ENCODE measurements at places on chromosomes 2 and 18.
A peak's percentile ranks its signal among the peaks of the same experiment; 100 is the strongest.

DNA sequence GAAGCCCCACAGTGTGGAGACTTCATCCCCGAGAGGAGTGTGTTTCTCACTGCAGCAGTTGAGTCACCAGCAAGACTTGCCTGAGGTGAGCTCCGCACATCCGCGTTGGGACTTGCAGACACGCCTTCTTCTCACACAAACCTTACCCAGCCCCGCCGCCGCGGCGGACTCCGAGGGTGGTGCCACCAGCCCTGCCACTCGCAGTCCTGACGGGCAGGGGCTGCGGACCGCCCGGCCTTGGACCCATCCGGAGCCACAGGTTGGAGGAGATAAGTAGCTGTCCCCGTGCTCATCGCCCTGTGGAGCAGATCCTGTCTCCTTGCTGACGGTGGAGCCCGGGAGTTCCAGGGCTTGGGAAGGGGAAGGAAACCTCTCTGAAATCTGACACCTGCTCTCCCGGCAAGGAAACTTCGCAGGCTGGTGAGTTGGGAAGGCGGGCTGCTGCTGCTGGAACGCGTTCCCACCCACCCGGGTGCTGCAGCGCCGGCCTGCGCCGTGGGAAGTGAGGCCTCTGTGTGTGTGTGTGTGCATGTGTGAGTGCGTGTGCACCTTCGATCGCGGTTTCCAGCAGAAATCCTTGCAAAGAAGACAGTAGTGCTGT is at the start of gene RAB27B:
Gene RAB27B (plus strand): TSS at position 197 of the 601 bp plus-strand sequence. CDS start 49,109 bp downstream, outside the sequence.
- DNase-seq = peak; percentile 46

DNA sequence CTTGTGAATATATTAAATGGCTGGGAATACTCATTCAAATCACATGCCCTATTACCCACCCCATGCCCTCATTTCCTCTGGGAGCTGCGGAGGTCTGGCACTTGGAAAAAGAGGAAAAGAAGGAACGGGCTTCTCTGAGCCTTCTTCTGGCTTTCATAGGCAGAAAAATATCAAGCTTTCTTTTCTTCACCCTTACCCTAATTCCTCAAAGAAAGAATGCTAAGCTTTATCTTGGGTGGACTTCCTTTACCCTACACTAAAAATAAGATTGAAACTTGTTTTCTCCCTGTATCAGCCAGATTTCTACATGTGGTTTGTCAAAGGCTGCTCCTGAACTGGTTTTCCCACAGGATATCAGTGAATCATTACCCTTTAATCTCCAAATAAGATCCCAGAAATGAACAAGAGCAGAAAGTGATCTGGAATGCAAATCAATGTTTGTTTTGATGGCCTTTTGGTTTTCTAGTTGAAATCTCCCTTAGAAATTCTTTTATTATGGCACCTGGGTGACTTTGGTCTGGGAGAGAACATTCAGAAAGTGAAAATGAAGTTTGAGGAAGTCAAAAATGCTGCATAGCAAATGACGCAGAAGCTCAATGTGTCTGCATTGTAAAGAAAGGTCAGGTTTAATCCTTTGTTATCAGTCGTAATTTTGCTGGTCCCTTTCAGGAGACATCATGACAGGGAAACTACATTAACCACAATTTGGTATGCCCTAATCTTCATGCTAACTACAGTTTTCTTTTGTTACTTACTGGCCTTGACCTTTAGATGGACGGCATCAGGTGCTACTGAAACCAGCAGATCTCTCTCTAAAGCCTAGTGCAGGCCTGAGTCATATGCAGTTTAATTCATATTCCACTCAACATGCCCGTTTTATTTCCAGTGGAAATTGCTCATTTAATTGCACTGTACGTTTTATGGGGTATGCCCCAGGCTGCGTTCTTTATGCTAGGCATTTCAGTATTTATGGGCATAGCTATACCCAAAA is 46.6 kb upstream of the HNRNPA3 start:
- DNase-seq = no peak

DNA sequence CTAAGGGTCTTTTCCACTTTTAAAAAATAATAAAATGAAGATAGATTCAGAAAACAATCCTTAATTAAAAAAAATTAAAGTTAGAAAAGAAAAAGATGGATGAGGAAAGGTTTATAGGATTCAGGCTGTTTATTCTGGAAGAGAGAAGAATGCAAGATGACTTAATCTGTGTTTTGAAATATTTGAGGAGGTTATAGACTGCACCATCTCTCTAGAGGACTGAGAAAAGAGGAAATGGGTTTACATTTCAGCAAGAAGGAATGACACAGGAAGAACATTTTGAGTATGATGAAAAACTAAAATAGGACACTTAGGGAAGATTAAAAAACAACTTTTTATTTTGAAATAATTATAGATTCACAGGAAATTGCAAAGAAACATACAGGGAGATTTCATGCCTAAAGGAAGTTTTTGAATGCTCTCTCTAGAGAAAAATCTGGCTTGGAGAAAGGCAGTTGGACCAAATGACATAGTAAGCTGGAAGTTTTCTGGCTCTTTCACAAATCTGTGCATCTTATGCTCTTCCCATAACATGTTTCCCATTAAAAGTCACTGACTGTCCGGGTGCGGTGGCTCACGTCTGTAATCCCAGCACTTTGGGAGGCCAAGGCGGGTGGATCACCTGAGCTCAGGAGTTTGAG is 75.0 kb downstream of the CERS6 start:
- DNase-seq = no peak

- no peak for DNase-seq
Observed at GRCh38 chr2:97871096-97871780, 124.5 kb downstream of the TMEM131 start.

DNA sequence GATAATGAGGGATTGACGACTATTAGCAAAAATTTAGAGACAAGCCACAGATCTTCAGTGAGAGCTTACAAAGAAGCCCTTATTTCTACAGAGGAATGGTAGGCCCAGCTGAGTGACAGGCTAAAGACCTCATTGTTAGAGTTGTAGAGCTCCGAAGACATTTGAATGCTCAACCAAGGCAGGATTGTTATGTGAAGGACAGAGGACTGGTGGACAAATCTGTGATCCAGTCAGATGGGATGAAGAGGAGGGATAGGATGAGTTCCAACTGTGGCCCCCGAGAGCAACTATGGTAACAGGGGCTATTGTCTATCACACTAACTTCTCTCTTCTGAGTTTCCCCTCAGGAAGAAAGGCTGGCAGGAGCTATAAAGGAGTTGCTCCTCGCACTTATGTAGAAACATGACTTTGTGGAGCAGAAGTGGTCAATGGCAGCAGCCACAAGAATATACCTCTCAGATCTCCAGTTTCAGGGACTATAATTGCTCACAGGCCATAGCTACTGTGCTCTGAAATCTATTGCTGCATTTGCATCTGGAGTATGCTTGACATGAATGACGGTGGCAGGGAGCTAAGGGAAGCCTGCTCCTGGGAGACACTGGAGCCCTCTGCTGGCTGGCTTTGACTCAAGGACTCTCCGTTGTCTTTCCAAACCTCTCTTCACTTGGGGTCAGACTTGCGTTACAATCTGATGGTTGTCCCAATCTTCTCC is 50.3 kb upstream of the GREB1L start:
- peak; percentile 70 for DNase-seq

DNA sequence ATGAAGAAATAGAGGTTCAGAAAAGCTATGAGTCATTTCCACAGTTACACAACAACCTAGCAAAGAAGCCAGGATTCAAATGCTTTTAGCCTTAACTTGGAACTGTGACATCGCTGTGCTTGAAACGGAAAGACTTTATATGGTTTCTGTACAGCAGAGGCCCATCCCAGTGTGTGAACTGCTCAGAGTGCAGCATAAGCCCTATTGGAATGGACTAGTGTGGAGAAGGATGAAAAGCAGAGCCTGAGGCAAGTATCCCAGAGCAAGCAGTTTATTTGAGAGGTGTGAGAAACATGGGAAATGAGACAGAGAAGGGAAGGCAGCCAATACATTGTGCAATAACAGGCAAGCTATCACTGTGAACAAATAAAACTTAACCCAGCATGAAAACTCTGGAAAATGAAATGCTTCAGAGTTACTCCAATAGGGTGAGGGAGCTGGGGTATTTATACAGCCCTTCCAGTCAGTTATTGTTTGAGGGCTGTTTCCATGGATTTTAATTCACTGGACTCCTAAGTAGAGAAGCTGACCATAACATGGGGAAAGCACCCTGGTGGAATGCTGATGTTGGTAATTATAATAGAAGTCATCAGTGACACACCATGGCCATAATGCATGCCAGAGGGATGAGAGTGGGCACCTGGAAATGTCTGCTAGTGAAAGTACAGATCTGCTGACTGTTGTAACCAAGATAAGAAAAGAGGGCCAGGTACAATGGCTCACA is 254.0 kb upstream of the POU3F3 start:
- no peak for DNase-seq

DNA sequence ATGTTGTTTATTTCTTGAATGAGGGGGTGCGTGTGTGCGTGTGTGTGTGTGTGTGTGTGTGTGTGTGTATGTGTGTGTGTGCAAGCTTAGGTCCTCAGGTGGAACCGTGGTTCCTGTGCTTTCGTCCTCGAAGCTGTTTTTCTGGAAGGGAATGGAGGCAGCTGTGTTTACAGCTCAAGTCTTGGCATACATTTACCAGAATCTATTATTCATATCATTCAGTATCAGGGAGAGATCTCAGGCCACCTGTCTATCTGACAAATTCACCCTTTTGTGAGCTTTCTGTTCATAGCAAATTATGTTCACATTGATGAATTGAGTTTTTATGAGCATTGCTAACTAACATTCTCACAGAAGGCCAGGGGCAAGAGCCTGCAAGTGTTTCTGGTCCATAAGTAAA is 550.4 kb downstream of the ARHGAP15 start:
- no peak for DNase-seq

DNA sequence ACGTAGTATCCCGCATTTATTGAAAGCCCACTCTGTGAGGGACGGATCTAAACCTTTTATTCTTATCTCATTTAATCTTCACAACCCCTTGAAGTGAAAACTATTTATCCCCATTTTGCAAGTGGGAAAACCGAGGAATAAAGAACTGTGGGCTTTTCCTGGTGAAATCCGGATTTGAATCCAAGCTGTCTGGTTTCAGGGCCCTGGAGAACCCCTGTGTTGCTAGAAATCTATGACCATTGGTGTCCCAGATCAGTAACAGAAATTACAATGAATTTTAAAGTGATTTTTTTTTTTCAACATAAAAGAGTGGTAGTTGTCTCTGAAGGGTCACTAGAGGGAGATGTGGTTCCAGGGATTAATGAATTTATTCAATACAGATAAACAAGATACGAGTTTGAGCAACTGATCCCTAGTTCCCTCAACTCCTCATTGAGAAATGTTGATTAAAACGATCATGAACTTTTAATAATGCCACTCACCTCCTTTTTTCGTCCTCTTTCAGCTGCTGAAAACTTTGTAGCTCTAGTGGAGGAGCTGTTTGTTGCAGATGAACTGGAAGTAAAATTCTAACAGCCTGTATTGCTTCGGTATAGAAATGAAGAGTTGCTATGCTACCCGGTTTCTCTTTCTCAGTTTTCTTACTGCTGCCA is 940 bp downstream of the XRCC5 start:
- no peak for DNase-seq

DNA sequence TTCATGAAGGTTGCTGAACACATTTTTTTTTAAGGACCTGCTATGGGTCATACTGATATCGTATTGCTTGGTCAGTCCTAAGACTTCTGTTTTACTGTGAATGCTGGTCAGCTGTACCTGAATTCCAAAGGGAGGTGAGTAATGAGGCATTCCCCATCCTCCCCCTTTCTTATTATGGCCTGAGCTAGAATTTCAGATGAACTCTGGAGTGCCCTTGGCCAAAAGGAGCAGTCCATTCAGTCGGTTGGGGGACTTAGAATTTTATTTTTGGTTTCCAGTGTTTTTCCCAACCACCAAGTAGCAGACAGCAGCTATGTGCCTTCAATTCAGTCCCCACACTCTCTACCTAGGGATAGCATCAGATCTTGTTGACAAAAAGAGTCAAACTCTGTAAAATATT is 26.9 kb upstream of the PDCL3 start:
- no peak for DNase-seq

- DNase-seq = no peak
Observed at GRCh38 chr2:68918497-68918896, 34.2 kb downstream of the GKN2 start.

GRCh38 chr2:88671786-88672427 is 19.6 kb upstream of the RPIA start:
- no peak for DNase-seq

- DNase-seq = no peak
Observed at GRCh38 chr18:79876497-79876896, 75.0 kb downstream of the SLC66A2 start.

DNA sequence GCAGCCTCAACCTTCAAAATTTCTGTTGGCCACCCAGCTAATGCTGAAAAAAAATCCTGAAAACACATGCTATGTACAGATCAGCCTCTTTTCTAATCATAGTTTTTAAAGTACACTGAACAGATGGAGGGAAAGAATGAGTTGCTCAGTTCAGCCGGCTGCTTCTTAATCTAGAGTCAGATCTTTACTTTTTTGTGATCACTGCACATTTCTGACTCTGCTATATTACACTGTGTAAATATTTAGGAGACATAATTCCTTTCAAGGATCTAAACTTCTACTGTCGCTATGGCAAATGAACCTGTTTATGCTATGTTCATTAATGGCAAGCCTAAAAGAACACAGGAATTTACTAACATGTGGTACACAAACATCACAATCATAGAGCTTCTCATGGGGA is 114.2 kb downstream of the SRBD1 start:
- DNase-seq = no peak

GRCh38 chr2:58466804-58467203 is 225.7 kb upstream of the FANCL start:
- no peak for DNase-seq

- DNase-seq = no peak
Observed at GRCh38 chr2:80136338-80136737, 168.2 kb downstream of the LRRTM1 start.

DNA sequence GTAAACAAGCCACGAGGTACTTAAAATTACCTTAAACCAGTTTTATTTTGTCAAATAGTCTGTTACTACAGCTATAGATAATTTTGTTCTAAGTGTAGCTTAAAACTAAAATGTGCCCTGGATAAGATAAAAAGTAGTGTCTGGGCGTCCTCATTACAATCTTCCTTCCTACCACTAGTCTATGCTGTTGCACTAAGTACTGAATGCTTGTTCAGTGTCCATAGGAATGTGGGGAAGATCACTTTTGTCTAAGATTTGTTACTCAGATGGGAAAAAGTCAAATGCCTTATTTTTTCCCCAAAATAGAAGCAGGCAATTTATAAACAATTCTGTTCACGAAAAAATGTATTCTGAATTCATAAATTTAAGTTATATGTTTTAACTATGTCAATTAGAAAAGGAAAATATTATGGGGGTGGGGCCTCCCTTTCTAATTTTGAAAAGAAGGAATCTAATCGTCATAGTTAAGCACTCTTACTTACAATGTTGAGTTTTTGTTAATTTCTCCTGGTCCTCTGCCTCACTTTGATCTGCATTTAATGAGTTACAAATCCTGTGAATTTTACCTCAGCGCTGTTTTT is 140.4 kb upstream of the VRK2 start:
- DNase-seq = no peak

GRCh38 chr2:130947967-130948366 is 111.3 kb downstream of the ARHGEF4 start:
- no peak for DNase-seq

GRCh38 chr2:157727693-157728092 is 99.0 kb upstream of the ACVR1C start:
- no peak for DNase-seq

Data from nucleus accumbens (tissue), 56 donors.